Large intestine (tissue), 12 donors: ENCODE measurements at places on chromosomes 2 and 18. TPM values are rescaled to one million over a fixed set of nuclear protein-coding genes. Genes with fewer than 3 reads are reported as not detected.

- DNase-seq: no peak
These were observed 142.3 kb downstream of the ABCA12 start for GRCh38 chr2:214995926-214996670.

DNA sequence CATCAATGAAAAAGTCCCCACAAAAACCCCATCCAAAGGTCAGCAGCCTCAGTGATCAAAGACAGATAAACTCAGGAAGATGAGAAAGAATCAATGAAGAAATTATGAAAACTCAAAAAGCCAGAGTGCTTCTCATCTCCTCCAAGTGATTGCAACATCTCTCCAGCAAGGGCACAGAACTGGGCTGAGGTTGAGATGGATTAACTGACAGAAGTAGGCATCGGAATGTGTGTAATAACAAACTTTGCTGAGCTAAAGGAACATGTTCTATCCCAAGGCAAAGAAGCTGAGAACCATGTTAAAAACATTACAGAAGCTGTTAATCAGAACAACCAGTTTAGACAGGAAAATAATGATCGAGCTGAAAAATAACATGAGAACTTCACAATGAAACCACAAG, 442.8 kb upstream of the SYT4 start:
- no peak for DNase-seq

DNA sequence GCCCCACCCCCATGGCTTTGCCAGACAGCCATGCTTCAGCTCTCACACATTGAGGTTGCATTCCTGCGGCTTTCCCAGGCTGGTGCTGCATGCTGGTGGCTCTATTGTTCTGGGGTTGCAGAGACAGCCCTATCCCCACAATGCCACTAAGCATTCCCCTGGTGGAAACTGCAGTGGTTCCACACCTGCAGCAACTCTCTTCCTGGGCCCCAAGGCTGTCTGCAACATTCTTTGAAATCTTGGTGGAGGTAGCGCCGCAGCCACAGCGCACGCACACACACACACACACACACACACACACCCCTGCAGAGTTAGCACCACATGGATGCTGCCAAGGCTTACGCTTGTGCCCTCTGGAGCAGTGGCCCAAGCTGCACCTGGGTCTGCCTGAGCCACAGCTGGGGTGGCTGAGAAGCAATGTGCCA, 21.4 kb downstream of the SFXN5 start:
- no peak for DNase-seq

DNA sequence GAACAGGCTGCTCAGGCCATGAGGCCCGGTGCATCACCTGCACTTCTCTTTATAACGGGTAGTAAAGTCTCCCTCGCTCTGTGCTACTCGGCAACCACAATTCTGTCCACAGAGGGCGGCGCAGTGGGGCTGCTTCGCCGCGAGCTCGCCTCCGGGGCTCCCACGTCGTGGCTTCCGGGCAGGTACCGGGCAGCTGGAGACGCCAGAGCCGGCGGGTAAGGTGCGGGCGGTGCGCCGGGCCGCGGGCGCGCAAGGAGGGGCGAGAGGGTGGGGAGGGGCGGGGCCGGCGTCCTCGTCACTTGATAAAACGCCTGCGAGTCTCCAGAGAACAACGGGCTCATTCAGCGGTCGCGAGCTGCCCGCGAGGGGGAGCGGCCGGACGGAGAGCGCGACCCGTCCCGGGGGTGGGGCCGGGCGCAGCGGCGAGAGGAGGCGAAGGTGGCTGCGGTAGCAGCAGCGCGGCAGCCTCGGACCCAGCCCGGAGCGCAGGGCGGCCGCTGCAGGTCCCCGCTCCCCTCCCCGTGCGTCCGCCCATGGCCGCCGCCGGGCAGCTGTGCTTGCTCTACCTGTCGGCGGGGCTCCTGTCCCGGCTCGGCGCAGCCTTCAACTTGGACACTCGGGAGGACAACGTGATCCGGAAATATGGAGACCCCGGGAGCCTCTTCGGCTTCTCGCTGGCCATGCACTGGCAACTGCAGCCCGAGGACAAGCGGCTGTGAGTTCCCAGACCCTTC, at the start of gene ITGA6:
ITGA6 (plus strand) TSS at position 331 of the 734 bp plus-strand sequence.
- DNase-seq: peak; percentile 87

ASB18 gene
- polyA plus RNA-seq: 0.03 TPM

MROH2A gene
- 0.16 TPM for polyA plus RNA-seq

UPP2 gene
- polyA plus RNA-seq: 0.04 TPM

TMBIM1 gene
- polyA plus RNA-seq: 236 TPM

SEMA4F gene
- polyA plus RNA-seq: 2.9 TPM
